ENCODE measurements at places on chromosomes 1 and 21. TPM values are rescaled to one million over a fixed set of nuclear protein-coding genes. Genes with fewer than 3 reads are reported as not detected.

The IGSF8 gene
- 38.5 TPM for total RNA-seq

The DDR2 gene
- 44.8 TPM for total RNA-seq

The OR2L3 gene
- total RNA-seq, result 0.79 TPM

- H3K4me3 ChIP-seq, result no peak overlapping the region
- no peaks in the 10 kb centered on the region for H3K4me1 ChIP-seq
- H3K27me3 ChIP-seq, result no peaks in the 10 kb centered on the region
These were observed 30.9 kb downstream of the C1orf116 start for GRCh38 chr1:207001492-207002245.

- H3K27ac ChIP-seq, result no peak overlapping the region
- no peak overlapping the region for H3K4me3 ChIP-seq
- no peaks in the 10 kb centered on the region for H3K27me3 ChIP-seq
- H3K36me3 ChIP-seq, result no peaks in the 10 kb centered on the region
- H3K4me1 ChIP-seq, result no peaks in the 10 kb centered on the region
These were observed 145.3 kb downstream of the TGFB2 start for GRCh38 chr1:218490406-218490922.

- no peak overlapping the region for H3K4me3 ChIP-seq
- H3K4me1 ChIP-seq, result no peaks in the 10 kb centered on the region
- no peak for DNase-seq
- H3K27ac ChIP-seq, result no peak overlapping the region
- H3K36me3 ChIP-seq, result no peaks in the 10 kb centered on the region
These were observed 563.3 kb downstream of the KIF26B start for GRCh38 chr1:245718123-245718522.

DNA sequence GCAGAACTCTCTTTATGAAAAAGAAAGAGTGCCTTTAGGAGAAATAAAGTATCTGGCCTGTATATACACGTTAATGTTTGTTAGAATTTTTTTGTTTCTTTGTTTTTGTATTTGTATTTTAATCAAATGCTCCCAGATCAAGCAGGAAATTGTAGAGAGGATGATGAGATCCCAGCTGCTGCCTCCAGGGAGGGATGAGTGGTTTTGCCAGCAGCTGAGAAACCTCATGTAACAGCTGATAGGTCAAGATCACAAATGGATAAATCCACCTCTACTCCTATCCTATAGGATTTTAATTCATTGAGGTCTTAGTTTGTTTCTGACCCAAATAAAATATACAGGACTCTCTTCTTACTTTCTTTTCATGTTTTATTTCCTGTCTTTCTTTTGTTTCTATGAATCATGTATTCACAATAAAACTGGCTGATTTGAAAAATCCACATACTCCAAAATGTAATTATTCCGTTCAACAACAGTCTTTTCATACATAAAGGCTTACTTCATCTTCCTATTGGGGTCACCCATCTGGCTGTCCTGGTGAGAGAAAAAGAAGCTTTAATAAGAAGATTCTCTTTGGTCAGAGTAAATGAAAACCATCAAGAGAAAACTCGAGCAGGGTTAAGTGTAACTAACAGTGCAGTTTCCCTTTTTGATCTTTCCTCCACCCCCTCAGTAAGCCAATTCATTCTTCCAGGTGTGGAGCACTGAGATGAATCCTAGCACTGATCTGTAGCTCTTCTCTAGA is 129.3 kb upstream of the PLPPR5 start:
- H3K36me3 ChIP-seq, result no peaks in the 10 kb centered on the region
- H3K27me3 ChIP-seq, result no peaks in the 10 kb centered on the region
- DNase-seq, result no peak

DNA sequence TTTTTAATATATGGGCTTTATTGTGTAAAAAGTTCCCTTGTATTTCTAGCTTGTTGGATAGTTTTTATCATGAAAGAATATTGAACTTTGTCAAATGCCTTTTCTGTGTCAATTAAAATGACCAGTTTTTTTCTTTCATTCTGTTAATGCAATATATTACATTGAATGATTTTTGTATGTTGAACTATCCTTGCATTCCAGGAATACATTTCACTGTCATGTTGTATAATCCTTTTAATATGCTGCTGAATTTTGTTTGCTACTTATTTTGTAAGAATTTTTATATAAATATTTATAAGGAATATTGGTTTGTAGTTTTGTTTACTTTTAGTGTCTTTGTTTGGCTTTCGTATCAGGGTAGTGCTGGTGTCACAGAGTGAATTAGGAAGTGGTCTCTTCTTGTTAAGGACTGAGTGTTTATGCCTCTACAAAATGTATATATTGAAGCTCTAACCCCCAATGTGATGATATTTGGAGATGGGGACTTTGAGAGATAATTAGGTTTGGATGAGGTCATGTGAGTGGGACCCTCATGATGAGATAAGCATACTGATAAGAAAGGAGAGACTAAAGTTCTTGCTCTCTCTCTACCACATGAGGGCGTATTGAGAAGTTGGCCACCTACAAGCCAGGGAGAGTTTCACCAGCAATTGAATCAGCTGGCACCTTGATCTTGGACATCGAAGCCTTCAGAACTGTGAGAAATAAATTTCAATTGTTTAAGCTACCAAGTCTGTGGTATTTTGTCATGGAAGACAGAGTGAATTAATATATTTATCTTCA is 12.0 kb upstream of the SLAMF6 start:
- H3K27ac ChIP-seq, result no peak overlapping the region
- no peaks in the 10 kb centered on the region for H3K36me3 ChIP-seq
- no peaks in the 10 kb centered on the region for H3K27me3 ChIP-seq
- DNase-seq, result no peak
- H3K4me3 ChIP-seq, result no peak overlapping the region

GRCh38 chr1:184407816-184408510 is 21.1 kb downstream of the C1orf21 start:
- no peak overlapping the region for H3K4me3 ChIP-seq
- H3K4me1 ChIP-seq, result peaks cover 10% of the 10 kb centered on the region
- H3K27ac ChIP-seq, result no peak overlapping the region

All from spinal cord (tissue), 10 donors.